Activated CD4-positive, alpha-beta T cell treated with anti-CD3 and anti-CD28 coated beads, Interleukin-10, Interleukin-2, amounts not matched to agents 100 ng/mL and 50 ng/mL, durations not matched to agents 16 hours and 8 hours (primary cell): ENCODE measurements at places on chromosomes 6 and 20.

DNA sequence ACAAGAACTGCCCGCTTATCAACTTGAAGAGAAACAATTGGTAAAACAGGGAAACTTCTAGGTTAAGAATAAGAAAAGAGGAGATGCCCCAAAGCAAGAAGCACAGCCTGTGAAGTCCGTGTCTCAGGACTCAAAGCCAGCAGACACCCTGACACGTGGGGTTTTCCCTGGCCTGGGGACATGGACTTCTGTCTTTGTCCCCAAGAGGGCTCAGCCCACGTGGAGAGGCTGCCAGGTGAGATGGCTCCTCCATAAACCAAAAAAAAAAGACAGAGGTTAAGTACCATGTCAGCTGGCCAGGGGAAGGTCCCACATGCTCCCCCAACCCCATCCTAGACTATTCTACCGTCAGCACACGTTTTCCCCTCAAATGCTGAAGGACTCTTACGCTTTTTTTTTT is 9.9 kb downstream of the SERPINB6 start:
- DNase-seq: no peak

DNA sequence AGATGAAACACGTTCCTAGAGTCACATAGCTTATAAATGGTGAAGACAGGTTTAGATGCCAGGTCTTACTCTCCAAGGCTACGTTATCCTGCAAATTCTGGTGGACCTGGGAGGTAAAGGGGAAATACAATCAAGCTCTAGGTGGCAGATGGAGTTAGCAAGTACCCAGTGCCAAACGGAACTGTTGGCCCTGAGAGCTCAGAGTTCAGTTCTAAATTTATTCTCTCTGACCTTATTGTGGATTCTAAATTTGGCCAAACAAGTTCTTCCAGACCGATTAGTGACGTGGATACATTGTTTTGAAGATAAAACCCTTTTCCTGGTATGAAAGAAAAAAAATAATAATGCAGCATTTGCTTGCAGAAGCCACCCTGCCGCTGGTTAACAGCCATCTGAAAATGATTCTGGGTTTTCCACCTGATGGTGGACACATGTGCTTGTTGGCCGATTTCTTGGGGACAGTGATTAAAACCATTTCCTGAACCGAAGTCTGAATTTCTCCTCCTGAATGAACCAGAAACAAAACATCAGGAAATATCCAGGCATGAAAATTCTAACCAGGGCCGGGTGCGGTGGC is 32.5 kb downstream of the RIPOR3 start:
- DNase-seq: no peak

DNA sequence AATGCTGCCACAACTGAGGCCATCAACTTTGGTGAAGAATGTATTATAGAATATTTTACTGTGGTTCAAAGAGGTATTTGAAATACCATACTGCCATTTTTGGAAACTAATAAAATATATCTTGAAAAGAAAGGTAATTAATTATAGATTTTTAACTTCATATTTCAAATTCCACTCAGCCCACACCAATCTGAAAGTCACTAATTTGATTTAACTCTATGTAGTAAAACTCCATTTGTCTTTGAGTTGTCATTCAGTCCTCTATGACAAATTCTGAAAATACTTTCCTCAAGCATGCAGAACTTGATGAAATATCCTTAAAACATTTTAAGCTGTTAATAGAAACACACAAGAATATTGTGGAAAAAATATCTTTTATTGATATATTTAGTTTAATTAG is 1196.7 kb upstream of the CITED2 start:
- DNase-seq: no peak

- DNase-seq: no peak
Measured at GRCh38 chr20:36555248-36555647, 13.9 kb downstream of the MYL9 start.
